ENCODE measurements at places on chromosomes 11 and 22.

- DNase-seq: no peak
These were observed at the start of gene DGCR6 for GRCh38 chr22:18905540-18906409. Gene DGCR6, plus strand, starts transcription at chr22:18906320. Its CDS starts 55 bp downstream, at chr22:18906375.

DNA sequence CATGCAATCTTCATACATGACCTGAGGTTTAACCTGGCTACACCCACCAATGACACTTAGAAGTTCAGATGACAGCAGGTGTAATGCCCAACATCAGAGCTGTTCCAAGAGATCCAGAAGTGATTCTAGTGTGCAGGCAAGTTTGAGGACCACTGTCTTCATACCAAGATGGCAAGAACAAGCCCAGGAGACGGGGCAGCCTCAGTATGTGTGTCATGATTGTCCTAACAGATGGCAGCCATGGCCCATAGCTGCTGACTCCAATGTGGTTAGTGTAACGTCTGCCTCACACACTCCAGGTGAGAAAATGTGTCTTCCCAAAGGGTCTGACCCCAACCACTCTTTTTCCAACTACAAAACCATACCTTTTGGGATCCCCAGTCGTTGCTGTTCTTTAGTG, 97.3 kb downstream of the ETS1 start:
- DNase-seq: no peak

DNA sequence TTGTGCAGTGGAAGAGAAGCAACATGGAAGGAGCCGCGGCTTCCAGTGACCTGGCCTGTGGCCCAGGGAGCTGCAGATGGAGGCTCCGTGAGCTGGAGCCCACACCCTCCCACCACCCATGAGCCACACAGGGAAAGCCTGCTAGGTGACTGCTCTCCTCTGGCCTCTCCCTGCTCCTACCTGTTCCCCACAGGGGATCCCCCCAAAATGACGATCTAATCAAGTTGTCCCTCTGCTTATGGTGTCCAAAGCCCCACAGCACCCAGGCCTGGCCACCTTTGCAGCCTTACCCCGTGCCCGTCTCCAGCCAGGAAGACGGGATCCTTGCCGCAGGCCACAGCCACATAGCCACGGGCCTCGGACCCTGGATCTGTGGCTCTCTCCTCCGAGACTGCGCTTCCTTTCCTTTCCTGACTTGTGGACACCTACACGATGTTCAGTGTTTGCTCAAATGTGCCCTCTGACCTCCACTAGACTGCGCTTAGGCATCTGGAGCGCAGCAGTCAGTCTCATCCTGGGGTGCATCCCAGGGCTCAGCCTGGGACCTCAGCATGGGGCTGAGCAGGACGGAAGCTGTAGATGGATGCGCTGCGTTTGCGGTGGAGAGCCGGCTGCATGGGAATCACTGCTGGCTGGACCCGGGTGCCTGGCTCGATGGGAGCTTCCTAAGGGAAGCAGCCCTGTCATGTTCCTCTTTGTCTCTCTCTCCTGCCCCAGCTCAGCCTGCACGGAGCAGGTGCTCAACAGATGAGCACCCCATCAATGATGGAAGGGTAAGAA, 133.3 kb downstream of the ST3GAL4 start:
- no peak for DNase-seq

GRCh38 chr11:113296447-113297205, 17.8 kb upstream of the TTC12 start:
- DNase-seq: no peak

DNA sequence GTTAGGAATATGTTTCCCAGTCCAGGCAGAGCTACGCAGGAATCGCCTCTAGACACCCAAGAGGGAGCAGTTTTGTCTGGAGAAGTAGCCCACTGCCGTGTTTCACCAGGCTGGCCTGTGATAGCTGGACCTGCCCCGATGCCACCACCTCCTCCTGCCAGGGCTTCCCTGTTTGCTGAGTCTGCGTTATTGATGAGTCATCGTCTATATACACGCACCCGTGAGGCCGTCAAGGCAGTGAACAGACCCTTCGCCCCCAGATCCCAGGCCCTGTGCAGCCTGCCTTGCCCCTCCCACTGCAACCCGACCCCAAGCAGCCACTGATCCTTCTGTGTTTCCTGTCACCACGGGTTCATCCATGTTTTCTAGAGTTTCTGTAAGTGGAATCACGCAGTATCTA, 141.9 kb downstream of the IGLL1 start:
- no peak for DNase-seq

- DNase-seq: no peak
These were observed 59.6 kb upstream of the ADORA2A start for GRCh38 chr22:24367841-24368240.

DNA sequence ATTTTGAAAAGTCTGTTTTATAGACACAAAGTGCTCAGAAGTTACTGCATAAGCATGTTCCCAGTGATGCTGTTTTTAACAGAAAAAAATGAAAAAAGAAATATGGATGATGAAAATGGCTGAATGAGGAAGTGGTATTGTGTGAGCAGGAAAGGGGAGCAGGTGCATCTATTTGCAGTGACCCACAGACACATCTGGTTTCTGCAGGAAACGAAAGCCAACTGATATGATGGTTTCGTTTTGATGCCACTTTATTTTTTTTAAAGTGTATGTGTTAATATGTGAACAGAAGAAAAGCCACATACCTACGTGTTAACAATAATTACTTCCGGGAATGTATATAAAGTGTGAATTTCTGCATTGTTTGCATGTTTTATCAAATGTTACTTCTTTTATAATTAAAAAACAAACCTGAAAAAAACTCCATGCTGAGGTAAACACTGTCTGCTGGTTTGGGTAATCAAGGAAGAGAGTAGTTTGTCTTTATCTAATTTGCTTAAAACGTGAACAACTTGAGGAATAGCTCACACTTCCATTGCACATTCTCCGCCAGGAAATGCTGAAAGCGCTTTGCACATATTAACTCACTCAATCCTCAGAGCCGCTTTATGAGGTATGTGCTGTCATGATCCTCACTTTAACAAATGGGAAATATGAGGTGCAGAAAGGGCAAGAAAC, 1335.9 kb downstream of the TBC1D22A start:
- DNase-seq: no peak

DNA sequence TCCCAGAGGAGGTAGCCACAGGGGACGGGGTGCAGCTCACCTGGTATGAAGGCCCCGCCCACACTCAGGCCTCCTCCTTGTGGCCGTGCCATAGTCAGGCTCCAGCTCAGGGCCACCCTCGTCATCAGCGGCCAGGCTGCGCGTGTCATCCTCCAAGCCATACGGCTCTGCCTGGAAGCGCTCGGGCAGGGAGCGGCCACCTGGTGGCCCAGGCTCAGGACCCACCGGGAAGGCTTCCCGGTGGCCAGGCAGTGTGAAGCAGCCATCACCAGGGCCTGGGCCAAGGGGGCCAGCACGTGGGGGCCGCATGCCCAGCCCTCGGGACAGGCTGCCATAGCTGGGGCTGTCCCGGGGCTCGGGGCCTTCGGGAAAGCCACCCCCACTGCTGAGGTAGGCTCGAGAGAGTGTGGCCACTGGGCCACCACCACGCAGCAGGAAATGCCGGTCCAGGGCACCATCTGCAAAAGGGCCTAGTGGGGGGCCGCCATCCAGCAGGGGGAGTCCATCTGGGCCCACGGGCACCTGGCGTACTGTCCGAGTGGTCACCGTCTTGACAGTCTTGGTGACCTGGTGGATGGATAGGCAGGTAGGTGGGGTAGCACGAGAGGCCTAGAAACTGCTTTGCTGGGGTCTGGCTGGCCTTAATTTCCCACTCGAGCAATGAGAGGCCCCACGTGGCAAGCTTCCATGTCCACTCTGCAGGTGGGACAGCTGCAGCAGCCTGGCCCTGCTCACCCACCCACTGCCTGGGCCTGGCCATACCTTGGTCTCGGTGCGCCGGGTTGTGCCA, 35.3 kb downstream of the ARVCF start:
- no peak for DNase-seq

GRCh38 chr11:19978668-19979518, 181.4 kb downstream of the DBX1 start:
- peak; percentile 37 for DNase-seq

DNA sequence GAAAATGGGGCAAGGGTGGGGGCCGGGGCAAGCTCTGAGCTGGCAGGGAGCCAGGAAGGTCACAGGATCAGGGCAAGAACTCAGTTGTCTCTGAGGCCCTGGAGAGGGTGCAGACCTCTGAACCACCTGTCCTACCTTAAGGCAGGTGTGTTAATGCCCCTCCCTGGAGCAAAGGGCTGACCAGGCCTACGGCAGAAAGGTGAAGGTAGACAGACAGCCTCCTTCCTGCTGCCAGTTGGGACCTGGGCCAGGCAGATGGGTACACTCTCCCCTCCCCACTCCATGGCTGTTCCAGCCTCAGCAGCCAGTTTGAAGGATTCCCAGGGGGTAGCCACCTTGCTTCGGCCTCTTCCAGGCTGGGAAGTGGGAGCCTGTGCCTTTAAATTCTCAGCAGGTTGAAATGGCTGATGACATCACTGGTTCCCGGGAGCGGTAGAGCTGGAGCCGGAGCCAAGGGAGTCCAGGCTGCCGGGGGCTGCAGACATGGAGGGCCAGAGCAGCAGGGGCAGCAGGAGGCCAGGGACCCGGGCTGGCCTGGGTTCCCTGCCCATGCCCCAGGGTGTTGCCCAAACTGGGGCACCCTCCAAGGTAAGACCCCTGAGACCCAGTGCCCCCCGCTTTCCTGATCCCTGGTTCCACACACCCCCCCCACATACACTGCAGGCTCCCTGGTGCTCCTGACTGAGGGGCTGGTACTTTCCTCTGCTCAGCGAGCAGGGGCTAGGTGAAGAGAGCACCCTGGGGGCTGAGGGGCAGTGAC, at the start of gene INPP5J:
Gene INPP5J, plus strand, starts transcription at position 435 of the 760 bp plus-strand sequence. Its CDS starts 49 bp downstream, at position 484.
- DNase-seq: no peak

DNA sequence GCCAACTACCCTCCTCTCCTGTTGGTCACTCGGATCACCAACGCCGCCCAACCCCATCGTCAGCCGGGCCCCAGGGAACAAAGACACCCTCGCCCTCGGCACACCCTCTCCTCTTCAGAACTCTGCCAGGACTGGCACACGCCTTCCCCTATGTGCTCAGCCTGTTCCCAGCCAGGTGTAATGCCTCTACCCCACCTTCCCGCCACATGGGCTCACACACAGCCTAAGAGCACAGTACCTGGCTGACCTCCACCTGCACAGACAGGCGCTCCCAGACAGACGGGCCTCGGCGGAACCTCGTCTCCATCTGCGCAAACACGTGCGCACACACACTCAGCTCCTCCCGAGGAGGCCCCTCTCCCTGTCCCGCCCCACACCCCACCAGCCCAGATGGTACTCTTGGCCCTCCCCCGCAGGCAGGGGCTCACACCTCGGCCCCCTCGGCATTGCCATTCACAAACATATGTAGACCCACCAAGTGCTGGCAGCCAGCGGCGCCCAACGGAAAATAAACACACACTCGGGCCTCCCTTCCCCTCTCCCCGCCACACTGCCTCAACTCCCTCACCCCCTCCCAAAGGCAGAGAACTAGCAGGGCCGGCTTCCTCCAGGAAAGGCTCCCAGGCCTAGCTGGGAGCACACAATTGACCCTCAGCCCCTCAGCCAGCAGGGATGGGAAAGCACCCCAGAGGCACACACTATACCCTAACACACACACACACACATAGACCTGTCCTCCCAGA, 8.5 kb downstream of the ELFN2 start:
- DNase-seq: no peak

GRCh38 chr11:72579816-72580641, 94.2 kb downstream of the PDE2A start:
- DNase-seq: no peak

- DNase-seq: no peak
These were observed 20.2 kb upstream of the RGL4 start for GRCh38 chr22:23670378-23671295.

- no peak for DNase-seq
These were observed 8.0 kb downstream of the MARK2 start for GRCh38 chr11:63846897-63847296.

- DNase-seq: no peak
These were observed 14.3 kb upstream of the CAPN5 start for GRCh38 chr11:77052518-77052917.

DNA sequence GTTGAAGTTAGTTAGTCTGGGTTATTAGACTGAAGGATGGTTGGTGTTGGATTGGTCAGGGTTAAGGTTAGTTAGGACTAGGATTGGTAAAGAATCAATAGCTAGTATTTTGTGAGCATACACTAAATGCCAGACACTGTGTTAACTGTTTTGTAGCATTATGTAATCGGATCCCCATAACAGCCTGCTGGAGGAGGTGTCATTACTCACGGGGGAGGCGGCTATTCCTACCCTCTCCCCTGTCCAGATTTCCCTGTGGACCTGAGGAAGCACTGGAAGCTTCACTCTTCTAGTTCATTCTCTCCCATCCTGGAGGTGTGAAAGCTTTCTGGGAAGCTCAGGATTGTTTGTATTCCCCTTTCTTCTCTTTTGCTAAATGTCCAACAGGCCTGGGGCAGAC, 40.5 kb upstream of the KCNJ11 start:
- DNase-seq: no peak

DNA sequence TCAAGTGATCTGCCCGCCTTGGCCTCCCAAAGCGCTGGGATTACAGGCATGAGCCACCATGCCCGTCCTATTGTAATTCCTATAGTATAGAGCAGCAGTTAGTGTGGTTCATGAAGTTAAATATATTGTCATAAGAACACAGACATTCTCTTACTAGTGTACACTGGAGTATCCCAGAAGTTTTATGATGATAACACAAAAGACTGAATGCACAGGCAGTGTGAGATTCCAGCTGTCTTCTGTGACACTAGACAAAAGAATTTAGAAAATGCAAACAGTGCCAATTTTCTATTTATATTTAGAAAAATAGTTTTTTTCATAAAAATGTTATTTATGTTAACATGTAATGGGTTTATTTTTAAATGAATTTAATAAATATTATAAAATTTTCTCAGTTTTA, 39.4 kb upstream of the RBX1 start:
- no peak for DNase-seq

- DNase-seq: no peak
These were observed 835.5 kb upstream of the CNTN5 start for GRCh38 chr11:98185245-98185644.

DNA sequence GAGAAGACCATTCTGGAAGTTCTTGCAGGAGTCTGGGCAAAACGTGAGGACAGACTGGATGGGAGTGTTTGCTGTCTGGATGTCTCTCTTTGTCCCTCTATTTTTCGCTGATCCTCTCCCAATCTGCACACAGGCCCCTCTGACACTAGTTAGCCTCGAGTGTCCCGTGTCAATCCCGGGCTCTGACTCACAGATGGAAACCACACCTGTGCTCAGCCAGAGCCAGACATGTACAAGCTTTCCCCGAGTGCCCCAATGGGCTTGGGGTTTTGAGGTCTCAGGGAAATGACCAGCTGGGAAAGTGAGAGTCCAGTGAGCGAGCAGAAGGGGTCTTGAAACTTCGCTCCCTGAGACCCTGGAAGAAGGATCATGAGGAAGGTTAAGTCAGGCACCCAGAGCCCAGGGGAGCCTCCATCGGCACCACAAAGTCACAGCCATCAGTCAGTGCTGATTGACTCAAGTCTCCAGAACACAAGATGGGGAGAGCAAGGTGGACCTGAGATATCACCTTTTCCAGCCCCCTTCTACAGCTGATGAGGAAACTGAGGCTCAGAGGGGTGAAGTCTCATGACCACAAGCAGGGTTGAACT, 13.9 kb downstream of the APOL2 start:
- DNase-seq: no peak
